ENCODE measurements at places on chromosomes 11 and 22.

- DNase-seq = no peak
These were observed 150.2 kb downstream of the TEAD1 start for GRCh38 chr11:12824281-12825041.

- DNase-seq = no peak
These were observed 2.5 kb upstream of the LRRC74B start for GRCh38 chr22:21042978-21043859.

- peak; percentile 84 for DNase-seq
These were observed 56.4 kb downstream of the MYH9 start for GRCh38 chr22:36331306-36331911.

GRCh38 chr22:35622191-35622913 lies 5.2 kb upstream of the MB start:
- no peak for DNase-seq

- DNase-seq = peak; percentile 77
These were observed 3.8 kb downstream of the CD81 start for GRCh38 chr11:2380807-2381350.

DNA sequence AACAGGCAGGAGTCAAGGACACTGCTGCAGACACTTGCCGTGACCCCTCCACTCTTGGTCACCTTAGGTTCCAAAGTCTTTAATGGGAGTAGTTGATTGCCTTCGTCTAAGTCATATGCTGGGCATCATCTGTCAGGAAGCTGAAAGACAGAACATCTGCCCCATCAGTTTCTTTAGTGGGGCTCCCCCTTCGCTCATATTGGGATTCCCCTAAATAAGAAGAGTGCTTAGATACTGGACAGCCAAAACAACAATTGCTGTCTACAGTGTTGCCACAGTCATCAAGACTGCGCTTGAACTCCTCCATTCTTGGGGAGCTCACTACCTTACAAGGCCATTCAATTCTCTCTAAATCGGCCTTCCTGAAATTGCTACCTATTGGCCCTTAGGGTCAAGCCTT lies 58.5 kb downstream of the UBASH3B start:
- DNase-seq = no peak

DNA sequence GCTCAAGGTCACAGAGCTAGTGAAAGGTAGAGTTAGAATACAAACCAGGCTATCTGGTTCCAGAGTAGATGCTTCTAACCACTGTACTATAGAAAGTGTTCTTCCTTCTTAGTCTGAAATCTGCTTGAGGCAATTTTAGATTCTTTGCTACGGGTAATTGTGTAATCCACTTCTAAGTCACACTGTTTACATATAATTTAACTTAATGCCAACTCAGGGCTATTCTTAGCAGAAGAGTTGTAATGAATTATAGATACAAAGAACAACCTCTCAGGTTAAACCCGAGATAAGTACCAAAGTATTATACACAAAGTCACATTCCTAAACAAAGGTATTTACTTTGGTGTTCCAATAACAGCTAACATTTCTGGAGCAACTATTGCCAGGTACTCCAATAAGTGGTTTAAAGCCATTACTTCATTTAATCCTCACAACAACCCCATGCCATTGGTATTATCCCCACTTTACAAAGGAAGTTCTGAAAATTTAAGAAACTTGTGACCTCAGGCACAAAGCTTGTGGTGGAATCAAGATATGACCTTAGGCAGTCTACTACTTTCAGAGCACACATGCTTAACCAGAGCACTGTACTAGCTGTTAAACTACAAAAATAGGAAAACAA lies 31.1 kb upstream of the DDI1 start:
- DNase-seq = no peak

DNA sequence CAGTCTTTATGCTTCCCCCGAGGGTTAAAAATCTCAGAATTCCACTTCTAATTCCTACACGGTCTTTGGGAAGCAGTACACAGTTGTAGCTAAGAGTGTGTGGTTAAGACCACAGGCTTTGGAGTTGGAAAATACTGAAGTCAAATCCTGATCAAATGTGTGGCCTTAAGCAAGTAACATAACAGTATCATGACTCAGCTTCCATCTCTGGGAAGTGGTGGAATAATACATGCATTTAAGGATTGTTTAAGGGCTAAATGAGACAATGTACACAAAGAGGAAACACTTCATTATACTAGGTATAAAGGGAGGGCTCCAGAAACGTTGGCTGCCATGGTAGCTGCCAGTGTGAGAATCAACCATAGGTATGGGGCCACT lies 71.5 kb downstream of the FAT3 start:
- no peak for DNase-seq

DNA sequence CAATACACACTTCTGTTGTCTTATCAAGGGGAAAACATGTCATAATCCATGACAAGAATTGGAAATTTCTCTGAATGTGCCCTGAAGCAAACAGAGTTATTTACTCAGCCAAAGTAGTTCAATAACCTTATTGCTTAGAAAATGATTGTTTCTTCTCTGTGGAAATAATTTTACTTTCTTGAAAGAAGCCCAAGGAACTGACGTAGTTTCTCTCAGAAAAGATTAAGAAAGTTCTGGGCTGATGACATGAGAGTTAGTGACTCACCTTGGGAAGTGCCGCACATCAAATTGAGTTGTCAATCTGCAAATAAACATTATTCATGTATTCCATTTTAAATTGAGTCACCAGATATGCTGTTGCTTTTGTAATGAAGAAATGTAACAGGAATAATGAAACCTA lies 418.6 kb upstream of the LRRC4C start:
- no peak for DNase-seq

GRCh38 chr11:118198370-118198769 lies 21.9 kb upstream of the SCN2B start:
- peak; percentile 82 for DNase-seq

DNA sequence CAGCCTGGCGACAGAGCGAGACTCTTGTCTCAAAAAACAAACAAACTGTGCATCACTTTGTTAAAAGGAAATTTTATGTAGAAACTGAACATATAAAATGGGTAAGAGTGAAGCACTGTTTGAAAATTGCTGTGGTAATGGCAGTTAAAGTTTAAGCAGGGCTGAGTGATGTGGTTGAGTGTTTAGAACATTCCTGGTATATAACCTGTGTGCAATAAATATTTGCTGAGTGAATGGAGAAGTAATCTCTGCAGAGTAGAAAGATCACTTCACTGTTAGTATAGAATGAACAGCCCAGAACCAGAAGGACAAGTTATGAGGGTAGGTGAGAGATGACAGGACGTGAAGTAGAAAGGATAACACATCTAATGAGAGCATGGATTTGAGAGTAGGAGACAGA lies 27.3 kb downstream of the CECR2 start:
- no peak for DNase-seq

GRCh38 chr22:39349506-39349966 lies 255 bp upstream of the SYNGR1 start:
- DNase-seq = no peak

GRCh38 chr11:47572715-47573255 lies 6.0 kb downstream of the KBTBD4 start:
- no peak for DNase-seq

DNA sequence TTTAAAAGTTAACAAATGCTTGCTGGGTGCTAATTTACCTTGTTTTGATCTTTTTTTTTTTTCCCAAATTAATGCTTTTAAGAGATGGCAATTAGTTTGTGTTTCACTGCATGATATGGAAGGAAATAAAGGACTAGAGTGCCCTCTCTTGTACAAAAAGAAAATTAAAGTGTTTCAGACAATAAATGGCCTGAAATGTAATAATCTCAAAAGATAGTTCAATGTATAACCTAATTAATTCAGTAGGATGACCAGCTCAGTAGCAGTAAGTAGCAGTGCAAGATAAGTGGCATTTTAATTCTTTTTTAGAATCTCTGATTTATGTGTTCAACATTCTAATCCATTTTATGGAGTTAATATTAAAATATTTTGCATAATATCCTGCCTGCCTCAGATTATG lies 39.9 kb upstream of the MYO18B start:
- DNase-seq = no peak

DNA sequence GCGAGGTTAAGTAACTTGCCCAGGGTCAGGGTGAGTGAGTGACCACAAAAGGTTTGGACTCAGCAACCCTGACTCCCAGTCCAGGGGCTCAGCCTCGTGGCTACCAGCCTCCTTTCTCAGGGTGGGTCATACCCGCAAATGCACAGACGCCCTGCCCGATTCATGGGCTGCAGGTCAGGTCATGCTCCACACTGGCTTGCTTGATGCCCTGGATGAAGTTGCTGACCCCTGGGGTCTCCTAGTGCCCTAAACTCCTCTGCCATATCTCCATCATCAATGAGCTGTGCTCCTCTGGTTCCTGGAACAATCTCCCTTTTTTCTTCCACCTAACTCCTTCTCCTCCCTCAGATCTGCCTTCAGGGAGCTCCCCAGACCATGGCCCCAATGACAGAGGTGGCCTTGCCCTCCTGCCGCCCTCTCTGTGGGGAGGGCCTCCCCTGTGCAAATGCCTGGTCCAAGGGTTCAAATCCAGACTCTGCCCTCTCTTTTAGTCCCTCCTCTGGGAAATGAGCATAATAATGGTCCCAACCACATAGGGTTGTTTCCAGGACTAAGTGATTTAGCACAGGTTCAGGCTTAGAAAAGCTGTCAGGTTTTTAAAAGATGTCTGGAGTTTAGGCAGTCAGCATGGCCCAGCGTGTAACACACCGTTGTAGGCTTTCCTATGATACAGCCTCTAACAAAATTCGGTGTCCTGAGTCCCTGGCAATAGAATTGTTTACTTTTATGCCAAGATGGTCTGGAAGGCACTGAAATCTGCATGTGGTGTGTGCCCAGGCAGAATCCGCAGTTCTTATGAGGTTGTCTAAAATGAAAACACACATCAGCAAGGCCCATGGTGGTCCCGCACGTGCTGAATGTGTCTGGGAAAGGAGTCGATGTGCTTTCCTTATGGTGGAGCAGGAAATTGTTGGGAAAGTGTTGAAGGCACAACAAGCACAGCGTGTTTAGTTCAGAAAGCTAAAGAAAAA lies 63.6 kb downstream of the CD82 start:
- DNase-seq = peak; percentile 7

DNA sequence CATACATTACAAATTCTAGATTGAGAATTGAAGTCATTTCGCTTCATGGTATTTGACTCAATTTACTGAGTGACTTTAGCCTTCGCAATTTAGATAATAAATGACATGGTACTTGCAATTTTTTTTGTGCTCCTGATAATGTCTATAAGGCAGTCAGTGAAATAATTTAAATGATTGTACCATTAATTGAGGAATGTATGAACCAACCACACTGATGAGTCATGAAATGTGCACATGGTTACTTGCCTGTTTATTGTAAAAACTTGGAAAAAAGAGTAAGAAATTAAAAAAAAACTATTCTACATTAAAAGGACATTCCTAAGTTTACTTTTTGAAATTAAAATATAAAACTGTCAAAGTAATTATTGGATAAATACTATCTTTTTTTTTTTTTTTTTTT lies 43.3 kb downstream of the DNAJC24 start:
- no peak for DNase-seq

DNA sequence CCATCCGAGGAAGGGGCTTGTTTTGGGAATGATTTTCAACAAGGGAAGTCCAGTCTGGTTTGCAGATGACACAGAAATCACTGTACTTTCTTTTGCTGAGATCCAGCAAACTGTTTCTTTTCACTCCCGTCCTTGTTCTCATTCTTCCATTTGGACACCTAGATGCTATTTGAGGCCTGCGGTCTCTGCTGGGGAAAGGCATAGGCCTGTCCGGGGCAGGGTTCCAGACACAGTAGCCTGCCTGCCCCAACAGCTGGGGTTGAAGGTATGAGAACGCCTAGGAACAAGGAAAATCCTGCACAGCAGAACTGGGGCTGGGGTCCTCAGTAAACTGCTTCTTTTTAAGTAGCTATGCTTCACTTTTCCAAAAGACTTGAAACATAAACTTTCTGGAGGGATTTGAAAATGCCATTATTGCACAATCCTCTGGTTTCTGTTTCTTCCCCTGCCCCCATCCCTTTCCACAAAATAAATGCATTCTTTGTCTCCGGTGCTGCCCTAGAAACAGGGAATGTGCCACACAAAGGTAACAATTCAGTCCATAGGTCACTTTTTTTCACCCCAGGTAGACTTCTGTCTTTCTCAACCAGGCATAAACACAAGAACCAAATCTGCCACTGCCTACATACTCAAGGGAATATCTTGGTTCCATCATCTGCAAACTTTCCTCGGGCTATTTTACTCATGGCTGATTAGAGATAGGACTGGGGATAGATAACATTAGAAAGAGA lies 174.8 kb upstream of the MTMR2 start:
- DNase-seq = no peak

All from mucosa of gallbladder (tissue), 1 donor.